ENCODE measurements at places on chromosomes 4 and X.

DNA sequence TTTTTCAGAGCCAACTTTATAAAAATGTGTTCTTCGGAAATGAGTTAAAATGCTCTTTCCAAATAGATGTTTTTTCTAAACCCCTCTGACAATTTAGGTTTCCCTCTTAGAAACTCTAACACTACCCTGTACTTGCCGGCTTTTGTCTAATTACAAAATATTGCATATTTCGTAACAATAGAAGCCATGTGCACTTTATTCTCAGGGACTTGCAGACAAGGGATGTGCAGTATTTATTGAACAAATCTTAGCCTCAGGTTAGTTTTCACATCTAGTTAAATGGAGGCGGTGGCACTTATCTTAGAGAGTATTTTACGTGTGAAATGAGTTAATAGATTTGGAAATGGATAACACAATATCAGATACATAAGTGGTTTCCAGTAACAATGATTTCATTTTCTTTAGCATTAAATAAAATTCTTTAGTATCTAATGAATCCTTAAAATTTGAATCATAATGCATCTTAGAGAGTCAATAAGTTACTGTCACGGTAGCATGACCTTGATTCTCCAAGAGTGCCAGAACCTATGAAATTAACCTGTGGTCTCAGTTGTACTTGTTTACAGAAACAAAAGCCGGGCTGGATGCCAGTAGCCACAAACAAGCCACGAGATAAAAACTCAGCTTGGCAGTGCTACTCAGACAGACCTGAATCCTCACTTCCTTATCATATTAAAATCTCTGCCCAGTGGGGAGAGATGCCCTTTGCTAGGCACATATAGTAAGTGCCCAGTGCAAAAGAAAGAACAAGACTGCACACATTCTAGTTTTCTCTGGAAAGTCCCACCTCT, 772 bp upstream of the PABPC4L start:
- DNase-seq, result no peak

GRCh38 chrX:17020851-17021821, 74.7 kb downstream of the REPS2 start:
- no peak for DNase-seq

DNA sequence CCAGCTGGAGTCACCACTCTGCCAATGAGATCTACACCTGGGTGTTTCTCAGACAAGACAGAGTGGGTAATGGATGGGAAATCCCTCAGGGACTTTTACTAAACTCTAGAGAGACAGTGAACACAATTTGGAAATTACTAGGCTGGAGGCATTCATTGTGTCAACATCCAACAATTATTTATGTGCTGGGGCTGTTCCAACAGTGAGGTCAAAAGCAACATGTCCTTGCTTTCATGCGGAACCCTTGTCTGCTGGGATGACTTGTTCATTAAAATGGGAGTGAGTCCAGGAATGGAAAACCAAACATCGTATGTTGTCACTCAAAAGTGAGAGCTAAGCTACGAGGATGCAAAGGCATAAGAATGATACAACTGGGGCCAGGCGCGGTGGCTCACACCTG, 54.0 kb downstream of the DRD5 start:
- no peak for DNase-seq

DNA sequence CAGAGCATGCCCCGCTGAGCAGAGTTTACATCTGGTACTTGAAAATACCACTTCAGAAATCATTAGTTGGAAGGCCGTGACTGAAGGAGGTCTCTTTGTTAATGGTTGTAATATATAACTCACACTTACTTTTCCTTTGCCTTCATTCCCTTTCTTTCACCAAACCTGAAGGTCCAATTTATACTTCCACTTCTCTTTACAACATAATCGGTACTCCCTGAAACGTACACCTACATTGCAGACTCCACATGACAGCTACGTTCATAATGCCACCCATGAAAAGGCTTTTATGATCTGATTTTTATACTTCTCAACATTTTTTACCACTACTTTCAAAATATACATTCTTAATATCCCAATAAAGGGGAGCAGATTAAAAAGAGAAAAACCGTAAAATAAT, 298.7 kb downstream of the C4orf33 start:
- no peak for DNase-seq

GRCh38 chr4:150248181-150248580, 169.9 kb downstream of the DCLK2 start:
- DNase-seq, result no peak

GRCh38 chr4:69025999-69026387, 70.3 kb upstream of the UGT2B7 start:
- DNase-seq, result no peak

DNA sequence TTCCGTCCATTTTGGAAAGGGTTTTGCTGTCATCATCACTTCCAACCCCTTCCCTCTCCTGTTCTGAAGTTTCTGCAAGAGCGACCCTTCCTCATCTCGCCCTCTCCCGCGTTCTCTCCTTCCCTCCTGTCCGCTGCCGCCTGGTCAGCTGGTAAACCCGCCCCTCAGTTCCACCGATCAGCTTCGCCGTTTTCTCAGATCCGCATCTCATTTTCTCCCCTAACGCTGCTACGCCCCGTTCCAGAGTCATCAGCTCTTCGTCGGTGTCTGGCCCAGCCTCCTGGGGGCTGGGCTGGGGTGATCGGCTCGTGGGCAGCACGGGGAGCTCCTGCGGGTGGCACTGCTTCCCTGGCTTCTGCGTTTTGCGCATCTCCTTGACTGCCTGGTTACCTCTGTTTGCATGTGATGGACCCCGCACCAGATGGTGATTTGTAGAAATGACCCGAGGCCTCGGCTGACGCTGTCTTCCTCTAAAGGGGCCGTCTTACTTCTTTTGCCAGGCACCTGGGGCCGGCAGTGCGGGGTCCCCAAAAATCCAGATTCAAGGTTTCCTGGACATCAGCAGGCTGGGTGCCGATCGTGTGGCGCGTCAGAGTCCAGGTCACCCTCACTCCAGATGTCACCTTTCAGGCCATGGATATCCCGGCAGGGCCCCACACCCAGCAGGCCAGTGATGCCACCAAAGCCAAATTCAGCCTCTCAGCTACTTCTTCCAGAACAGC, 13.4 kb downstream of the CTBP1 start:
- DNase-seq, result no peak

DNA sequence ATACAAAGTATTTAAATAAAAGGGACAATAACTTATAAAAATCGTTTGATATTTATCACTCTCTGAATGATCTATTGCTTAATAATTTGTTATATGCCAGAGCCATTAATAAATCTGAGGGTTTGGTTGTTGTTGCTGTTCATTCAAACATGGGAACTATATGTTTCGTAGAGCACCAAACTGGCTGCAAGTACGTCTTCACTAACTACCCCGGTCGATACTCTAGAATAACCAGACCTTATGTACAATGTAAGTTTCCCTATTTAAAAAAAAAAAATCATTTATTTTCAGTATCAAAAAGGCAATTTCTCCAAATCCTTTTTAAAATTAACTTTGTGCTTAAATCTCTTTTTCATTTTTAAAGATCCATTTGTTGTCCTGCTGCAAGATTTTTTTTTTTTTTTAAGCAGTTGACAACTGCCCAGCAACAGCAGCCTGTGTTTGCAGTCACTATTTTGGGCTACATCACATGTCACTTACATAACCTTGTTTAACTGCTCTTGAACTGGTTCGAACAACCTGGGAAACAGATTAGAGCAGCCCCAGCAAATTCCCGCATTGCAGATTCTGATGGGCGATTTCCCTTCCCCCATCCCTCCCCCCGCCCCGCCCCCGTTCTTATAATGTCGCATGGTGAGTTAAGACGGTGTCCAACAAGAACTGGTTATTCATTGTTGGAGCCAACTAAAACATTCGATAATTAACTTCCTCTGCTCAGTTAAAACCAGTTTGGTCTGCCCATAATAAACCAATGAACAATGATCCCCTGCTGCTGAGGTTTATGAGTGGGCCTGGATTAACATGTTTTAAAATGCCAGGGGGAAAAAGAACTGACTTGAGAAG, 238.9 kb downstream of the NR3C2 start:
- no peak for DNase-seq

- peak; percentile 70 for DNase-seq
Measured at GRCh38 chr4:70722199-70722791, 531 bp downstream of the RUFY3 start.

DNA sequence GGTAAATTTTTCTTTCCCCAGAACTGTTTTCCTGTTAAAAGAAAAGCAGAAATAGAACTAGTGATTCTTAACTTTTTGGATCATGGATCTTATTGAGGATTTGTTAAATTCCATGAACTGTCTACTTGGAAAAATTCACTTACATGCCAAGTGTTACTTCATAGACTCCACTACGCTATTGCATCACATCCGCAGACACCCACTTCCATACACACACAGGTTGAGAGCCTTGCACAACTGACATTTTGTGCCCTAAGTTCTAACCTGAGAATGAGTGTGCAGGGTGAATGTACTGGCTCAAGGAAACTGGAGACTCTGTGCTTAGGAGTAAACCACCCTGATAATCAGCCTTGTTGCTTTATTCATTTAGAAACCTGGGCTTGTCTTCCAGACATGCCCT, 250.5 kb upstream of the EDA2R start:
- no peak for DNase-seq

GRCh38 chr4:124178449-124179021, 534.0 kb downstream of the ANKRD50 start:
- no peak for DNase-seq

DNA sequence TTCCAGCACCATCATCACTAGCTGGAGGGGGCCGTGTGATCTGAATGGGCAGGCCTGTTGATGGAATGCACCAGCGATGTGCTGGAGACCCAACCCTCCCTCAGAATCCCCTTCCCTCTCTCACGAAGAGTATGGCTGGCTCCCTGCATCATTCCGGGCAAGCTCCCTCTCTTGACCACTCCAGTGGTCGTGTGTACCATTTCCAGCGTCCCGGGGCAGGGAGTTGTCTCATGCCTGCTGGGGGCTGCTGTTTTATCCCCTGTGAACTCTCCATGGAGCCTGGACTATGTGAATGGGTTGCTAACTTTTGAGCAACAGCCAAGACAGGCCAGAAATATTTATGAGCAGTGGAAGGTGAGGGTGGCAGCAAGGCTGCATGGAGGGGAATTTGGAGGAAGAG, 8.1 kb downstream of the CSAG1 start:
- no peak for DNase-seq

DNA sequence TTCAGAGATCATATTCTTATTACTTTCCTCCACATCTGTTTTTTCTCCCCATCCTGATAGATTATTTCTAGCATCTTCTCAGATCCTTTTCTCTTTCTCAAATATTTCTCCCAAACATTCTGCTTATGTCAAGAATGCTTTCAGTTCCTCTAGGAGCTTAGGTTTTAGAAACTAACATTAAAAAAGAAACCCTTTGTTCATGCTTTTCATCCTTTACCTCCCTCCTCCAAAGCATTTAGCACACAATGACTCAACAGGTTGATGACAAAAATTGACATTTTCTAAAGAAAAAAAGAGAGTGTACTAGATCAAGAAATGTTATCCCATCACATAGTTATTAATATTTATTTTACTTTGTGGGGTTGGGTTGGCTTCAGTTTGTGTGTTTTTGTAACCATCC, 16.5 kb upstream of the ALB start:
- DNase-seq, result no peak

DNA sequence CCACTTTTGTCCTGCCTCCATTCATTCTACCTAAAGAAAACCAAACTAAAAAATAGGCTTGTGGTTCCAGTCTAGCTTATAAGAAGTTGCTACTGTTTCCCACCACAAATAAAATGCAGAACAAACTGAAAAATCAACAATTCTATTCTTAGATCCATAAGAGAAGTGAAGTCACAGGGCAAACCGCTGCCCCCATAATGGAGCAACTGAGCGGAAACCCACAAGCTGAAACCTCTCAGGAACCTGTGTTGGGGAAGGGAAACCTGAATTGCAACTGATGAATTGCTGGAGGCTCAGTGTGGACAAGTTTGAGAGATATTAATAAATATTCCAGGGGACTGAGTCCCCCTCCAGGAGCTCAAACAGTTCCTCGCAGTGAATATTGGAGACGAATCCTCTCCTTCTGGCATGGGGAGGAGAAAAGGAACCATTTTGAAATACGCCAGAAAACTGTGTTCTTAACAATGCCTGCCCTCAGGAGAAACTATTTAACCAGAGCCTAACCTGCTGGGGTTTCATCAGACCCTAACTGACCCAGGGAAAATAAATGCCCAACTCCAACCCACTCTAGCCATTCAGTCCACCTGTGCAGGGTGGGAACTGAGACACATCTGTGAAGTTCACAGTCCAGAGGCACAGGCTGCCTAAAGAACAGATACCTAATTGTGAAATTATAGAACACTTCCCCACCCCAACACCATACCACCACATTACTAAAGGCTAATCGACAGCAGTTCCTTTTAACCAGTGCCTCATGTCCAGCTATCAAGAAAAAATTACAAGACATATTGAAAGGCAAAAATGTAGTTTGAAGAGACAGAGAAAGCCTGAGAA, 22.8 kb upstream of the SH3RF1 start:
- DNase-seq, result no peak

GRCh38 chrX:114178126-114178525, 405.8 kb upstream of the HTR2C start:
- DNase-seq, result no peak

- peak; percentile 88 for DNase-seq
Measured at GRCh38 chr4:53507671-53508286, 83.5 kb downstream of the LNX1 start.

GRCh38 chr4:8532245-8532781, 47.9 kb upstream of the GPR78 start:
- no peak for DNase-seq
